Stimulated activated CD4-positive, alpha-beta T cell treated with anti-CD3 and anti-CD28 coated beads, TNF-alpha, amount 100 ng/mL, for 4 hours (primary cell): ENCODE measurements at places on chromosomes 7 and 10.

- no peak for DNase-seq
Measured at GRCh38 chr10:1737222-1738061, at the start of gene ADARB2. TSS of gene ADARB2 (minus strand) at chr10:1737525.

- DNase-seq = no peak
Measured at GRCh38 chr7:20113427-20114027, 103.7 kb downstream of the MACC1 start.

DNA sequence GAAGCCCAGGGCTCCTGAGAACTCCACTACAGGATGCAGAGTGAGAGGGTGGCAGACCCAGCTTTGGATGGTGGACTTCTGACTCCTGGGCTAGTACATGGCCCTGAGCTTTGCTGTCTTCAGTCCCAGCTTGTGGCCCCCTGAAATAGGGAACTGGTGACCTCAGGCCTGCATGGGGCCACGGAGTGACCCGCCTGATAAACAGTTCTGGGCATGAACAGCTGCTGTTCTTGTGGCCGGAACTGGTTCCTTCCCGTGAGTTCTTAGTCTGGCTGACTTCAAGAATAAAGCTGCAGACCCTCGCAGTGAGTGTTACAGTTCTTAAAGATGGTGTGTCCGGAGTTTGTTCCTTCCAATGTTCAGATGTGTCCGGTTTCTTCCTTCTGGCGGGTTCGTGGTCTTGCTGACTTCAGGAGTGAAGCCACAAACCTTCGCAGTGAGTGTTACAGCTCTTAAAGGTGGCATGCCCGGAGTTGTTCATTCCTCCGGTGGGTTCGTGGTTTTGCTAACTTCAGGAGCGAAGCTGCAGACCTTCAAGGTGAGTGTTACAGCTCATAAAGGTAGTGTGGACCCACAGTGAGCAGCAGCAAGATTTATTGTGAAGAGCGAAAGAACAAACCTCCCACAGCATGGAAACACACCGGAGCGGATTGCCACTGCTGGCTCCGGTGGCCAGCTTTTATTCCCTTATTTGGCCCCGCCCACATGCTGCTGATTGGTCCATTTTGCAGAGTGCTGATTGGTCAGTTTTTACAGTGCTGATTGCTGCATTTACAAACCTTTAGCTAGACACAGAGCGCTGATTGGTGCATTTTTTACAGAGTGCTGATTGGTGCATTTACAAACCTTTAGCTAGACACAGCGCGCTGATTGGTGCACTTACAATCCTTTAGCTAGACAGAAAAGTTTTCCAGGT lies 268.0 kb downstream of the ZEB1 start:
- DNase-seq = no peak

GRCh38 chr7:949021-949934 lies 5.2 kb downstream of the ADAP1 start:
- no peak for DNase-seq

GRCh38 chr10:25820472-25820871 lies 113.6 kb upstream of the MYO3A start:
- DNase-seq = no peak

GRCh38 chr10:61020420-61021158 lies 76.6 kb upstream of the RHOBTB1 start:
- DNase-seq = no peak

- DNase-seq = no peak
Measured at GRCh38 chr10:49798275-49798674, 36.2 kb upstream of the OGDHL start.

DNA sequence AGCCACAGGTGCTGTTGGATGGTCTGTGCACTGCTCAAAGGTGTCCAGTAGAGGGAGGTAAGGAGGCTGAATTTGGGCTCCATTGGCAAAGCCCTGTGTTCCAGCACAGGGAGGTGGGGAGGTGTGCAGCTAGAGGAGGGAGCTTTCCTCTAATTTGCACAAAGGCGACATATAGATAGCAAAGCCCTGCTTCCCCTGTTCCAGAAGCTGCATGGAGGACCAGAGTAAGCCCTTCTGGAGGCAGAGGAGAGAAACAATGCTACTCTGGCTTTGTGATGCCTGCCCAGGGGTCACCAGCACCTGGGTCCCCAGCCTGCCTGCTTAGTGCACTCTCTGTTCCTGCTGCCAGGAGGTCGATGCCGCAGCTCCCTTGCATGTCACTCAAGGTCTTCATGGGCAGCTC lies 3.4 kb upstream of the ARHGAP22 start:
- DNase-seq = no peak

GRCh38 chr7:27689591-27690164 lies 27.0 kb upstream of the HIBADH start:
- DNase-seq = no peak

- DNase-seq = no peak
Measured at GRCh38 chr10:87634311-87634710, 25.4 kb upstream of the PAPSS2 start.

DNA sequence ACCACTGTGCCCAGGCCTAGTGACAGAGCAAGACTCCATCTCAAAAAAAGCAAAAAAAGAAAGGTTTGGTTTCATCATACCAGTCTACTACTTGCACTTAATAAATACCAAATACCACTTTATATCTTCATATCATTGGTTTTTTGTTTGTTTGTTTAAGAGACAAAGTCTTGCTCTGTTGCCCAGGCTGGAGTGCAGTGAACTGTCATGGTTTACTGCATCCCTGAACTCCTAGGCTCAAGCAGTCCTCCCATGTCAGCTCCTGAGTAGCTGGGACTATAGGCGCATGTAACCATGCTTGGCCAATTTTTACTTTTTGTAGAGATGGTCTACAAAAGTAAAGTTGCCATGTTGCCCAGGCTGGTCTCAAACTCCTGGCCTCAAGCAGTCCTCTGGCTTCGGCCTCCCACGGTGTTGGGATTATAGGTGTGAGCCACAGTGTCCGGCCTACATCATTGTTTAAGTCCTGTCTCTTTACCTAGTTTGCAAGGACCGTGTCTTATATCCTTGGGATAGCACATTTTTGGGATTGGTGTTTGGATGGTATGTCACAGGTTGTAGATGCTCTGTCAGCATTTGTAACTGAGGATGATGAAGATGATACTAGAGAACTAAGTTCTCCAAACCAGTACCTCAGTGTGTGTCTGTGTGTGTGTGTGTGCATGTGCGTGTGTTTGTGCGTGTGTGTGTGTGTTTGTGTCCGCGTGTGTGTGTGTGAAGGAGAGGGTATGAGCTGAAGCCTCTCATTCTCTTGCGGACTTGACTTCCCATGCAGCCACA lies 9.3 kb downstream of the LMTK2 start:
- no peak for DNase-seq

DNA sequence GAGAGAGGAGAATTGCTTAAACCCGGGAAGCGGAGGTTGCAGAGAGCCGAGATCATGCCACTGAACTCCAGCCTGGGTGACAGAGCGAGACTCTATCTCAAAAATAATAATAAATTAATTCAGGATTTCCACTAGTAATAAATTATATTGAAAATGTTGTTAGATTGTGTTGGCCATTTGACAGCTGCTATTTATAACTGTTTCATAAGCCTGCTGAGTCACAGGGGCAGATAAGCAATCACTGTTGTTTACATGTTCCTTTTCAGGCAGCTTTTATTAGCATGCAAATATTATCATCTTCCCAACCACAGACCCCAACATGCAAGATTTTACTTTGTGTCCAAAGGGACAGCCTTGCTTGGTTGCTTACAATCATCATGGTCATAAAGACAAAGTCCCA lies 49.5 kb upstream of the ZNF138 start:
- no peak for DNase-seq

DNA sequence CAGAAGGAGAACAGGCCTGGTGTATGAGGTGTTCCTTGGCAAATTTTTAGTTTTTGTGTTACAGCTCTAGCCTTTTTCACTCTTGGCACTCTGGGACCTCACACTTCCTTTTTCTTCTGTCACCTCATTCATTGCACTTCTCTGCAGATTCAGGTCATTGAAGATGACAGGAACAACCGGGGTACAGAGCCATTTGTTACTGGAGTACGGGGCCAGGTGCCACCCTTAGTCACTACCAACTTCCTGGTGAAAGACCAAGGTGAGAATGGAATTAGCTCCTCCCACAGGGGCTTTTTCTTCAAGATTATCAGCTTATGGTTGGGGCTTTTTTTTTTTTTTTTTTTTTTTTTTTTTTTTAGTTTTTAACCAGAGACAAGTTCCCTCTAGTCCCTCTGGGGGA lies 18.5 kb upstream of the CHCHD1 start:
- no peak for DNase-seq

DNA sequence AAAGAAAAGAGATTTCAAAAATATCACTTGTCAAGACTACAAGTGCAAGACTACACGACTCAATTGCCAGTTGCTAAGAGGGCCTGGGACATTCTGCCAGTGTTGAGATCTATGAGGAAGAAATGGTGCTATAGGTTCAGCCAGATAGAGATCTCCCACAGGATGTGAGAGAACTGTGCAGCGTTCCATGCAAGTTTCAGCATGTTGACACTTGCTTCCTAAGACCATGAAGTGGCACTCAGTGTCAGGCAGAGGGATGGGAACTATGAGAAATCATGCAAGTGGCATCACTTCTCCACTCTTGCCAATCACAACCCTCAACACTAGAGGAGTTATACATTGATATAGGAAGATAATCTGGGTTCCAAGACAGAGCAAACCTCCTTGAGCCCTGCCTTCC lies 210.3 kb downstream of the CHRM2 start:
- no peak for DNase-seq

DNA sequence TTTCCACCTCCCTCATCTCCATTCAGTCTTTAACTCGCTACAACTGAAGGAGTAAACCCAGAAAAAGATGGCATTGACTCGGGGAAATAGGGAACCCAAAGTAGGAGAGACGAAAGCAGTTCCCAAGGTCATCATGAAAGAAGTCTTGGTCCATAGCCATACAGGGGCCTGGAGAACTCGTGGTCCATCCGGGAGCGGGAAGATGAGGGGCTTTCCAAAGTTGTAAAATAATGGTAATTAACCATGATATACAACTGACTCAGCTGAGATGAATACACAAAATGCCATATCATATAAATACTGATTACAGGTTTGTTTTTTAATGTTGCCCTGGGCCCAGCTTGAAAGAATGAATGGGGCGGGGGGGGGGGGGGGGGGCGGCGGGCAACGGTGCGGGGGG lies 32.3 kb downstream of the RBM17 start:
- no peak for DNase-seq

DNA sequence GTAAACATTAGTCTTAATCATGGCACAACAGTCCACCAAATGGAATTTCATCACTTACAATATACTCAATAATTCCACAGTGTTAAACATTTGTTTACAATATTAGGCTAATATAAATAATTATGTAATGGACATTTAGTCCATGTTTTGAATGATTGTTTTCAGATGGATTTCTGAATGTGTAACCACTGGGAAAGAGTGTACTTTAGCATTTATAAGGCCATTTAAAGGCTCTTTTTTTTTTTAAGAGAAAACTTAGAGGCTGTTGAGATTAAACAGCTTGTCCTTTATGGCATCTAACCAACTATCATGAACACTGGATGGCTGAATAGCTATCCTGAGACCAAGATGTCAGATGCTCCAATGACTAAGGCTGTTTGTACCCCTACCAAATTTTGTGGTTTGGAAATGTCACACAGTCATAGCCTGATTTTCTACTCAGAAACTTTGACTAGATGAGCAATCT lies 248.3 kb upstream of the GLI3 start:
- DNase-seq = no peak

DNA sequence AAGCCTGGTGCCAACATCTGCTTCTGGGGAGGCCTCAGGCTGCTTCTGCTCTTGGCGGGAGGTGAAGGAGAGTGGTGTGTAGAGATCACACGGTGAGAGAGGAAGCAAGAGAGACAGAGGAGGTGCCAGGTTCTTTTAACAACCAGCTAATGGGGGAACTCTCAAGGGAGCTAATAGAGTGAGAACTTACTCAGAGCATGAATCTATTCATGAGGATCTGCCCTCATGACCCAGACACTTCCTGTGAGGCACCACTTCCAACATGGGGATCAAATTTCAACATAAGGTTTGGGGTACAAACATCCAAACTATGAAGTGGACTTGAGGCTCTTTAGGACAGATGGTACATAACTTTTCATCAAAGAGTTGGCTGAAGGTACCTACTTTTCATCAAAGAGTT lies 5.1 kb upstream of the ZNF32 start:
- DNase-seq = no peak

DNA sequence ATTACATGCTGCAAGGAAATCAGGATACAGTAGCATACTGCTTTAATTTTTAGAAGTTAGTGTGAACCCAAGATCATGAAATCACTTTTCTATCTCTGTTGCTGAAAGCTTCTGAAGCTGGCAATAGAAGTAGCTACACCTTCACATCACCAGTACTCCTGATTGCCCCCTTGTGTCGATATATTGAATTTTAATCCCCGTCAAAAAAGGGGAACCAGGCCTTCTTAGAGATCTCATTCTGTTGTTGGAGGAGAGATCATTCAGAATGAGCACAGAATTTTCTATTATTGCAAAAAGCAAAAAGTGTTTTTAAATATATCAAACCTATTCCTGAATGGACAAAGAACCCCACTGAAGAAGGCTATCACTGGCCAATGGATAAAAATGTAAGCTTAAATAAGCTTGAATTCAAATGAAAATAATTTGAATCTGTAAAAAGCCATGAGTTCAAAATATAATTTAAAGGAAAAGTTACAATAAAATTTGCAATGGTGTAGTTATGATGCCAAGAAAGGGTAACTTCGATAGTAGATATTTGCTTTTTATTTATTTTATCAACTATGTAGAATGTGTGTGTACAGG lies 39.7 kb upstream of the TEX47 start:
- no peak for DNase-seq

DNA sequence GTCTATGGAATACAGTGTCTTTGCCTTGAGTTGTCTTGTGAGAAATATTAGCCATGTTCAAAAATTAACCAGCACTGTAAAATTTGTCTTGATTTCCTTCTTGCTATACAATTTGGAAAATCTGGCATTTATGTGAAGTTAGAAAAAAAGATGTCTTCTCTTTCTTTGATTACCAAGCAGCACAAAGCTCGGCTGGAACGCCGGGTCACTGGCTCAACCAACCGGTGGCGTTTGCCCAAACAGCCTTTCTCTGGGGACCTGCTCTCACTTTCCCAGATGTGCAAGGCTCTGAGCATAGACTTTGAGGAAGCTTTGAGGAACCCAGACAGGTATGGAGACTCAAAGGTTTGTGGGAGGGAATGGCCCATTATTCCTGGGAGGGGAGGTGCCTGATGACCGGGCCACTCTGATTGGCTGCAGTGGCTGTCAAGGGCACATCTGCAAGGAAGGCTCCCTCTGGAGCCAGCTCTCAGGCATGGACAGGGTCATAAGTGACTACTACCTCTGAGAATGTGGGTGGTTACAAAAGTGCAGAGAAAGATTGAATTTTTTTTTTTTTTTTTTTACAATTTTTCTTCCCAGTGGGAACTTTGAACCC lies 5.6 kb downstream of the BTBD16 start:
- DNase-seq = no peak

DNA sequence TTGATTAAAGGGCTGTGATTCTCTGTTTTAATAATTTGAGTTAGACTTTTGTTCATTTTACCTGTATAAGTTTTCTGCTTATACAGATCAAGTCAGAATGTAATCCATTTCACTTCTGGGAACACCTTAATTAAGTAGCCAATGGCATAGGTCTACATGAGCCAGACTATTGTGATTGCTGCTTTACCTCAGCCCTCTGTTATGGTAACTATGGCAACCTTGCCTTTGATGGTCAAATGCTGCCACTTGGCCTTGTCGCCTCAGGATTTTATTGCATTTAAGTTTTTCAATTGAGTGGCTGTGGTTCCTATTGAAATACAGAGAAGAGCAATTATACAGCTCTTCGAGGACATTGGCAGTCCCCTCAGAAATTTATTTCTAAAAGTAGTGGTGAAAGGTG lies 64.3 kb upstream of the TMEM106B start:
- DNase-seq = no peak
